ENCODE measurements at places on chromosomes 11 and 22. TPM values are rescaled to one million over a fixed set of nuclear protein-coding genes. Genes with fewer than 3 reads are reported as not detected.

The KIRREL3 gene
- 0.08 TPM for total RNA-seq

The P4HA3 gene
- total RNA-seq: not detected

The SIRT3 gene
- 5.2 TPM for total RNA-seq

The SPI1 gene
- total RNA-seq: not detected

The RAB3IL1 gene
- total RNA-seq: 2.7 TPM

The BIK gene
- 5.6 TPM for total RNA-seq

The VPREB1 gene
- total RNA-seq: not detected

The RGL4 gene
- total RNA-seq: not detected

The RCOR2 gene
- total RNA-seq: 60.1 TPM

DNA sequence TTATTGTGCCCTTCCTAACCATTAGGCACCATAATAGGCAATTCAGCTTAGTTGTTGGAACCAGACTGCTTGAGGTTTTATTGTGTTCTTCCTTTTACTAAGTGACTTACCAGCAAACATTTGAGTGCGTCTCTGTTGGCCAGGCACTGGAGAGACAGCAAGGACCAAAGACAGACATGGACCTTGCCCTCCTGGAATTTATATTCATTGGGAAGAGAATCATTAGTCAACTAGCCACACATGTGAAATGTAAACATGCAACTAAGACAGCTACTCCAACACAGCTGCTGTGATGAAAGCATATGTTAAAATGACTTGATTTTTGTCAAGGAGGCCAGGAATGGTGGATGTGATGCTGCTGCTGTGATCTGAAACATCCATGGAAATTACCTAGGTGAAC lies 106.4 kb downstream of the TRAF6 start:
- H3K4me3 ChIP-seq: no peak overlapping the region
- H3K36me3 ChIP-seq: no peaks in the 10 kb centered on the region
- no peaks in the 10 kb centered on the region for H3K27me3 ChIP-seq
- DNase-seq: no peak
- no peaks in the 10 kb centered on the region for H3K4me1 ChIP-seq

- no peak overlapping the region for H3K27ac ChIP-seq
- no peak for DNase-seq
- H3K4me1 ChIP-seq: no peaks in the 10 kb centered on the region
- no peaks in the 10 kb centered on the region for H3K27me3 ChIP-seq
- no peaks in the 10 kb centered on the region for H3K36me3 ChIP-seq
- H3K4me3 ChIP-seq: no peak overlapping the region
Measured at GRCh38 chr22:29742326-29742725, 22.5 kb downstream of the CABP7 start.

DNA sequence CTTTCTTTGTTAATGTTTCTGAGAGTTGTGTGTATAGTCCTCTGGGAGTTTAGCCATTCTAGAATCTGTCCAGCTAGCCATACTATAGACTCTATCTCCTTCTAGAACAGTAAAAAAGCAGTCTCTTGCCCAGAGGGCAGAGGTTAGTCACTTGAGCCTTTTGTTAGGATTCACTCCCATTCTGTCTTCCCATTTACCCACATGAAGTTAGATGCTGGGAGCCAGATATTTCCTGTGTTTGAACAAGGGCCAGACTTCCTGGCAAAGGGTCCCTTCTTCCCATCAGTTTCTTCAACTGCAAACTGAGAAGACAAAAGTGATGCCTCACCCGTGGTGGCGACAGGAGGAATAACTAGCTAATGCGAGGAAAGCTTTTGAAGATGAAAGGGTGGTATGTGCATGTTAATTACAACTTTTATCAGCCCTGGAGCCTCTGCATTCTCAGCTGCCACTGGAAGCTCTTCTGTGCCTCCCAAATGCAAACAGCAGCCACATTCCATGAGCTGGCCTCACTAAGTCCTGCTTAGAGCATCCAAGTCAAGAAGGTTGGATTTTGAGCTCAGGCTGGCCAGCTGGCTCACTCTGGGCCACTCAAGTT lies 12.8 kb downstream of the CD44 start:
- 0 out of 2 replicates have a peak overlapping the region, but pooled peaks have one; percentile 11 for H3K27ac ChIP-seq
- H3K36me3 ChIP-seq: no peaks in the 10 kb centered on the region
- no peaks in the 10 kb centered on the region for H3K27me3 ChIP-seq
- peak; percentile 75 for DNase-seq

DNA sequence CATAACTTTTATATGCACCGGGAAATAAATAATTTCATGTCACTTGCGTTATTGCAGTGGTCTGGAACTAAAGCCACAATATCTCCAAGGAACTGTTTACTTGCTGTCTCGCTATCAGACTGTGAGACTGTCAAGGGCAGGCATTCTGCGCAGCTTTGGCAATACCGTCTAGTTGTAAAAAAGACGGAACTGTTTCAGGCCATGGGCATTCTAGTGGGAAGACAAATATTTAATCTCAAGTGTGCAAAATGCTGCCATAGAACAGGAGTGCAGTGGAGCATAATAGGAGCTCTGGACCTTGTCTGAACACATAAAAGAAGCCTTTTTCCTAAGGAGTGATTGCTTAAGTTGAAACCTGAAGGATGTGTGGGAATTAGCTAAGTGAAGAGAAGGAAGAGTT lies 53.8 kb downstream of the PACS1 start:
- H3K27me3 ChIP-seq: no peaks in the 10 kb centered on the region
- DNase-seq: no peak
- no peak overlapping the region for H3K4me3 ChIP-seq
- no peak overlapping the region for H3K27ac ChIP-seq

- no peaks in the 10 kb centered on the region for H3K27me3 ChIP-seq
- no peak overlapping the region for H3K4me3 ChIP-seq
Measured at GRCh38 chr11:11532574-11532973, 89.2 kb downstream of the GALNT18 start.

DNA sequence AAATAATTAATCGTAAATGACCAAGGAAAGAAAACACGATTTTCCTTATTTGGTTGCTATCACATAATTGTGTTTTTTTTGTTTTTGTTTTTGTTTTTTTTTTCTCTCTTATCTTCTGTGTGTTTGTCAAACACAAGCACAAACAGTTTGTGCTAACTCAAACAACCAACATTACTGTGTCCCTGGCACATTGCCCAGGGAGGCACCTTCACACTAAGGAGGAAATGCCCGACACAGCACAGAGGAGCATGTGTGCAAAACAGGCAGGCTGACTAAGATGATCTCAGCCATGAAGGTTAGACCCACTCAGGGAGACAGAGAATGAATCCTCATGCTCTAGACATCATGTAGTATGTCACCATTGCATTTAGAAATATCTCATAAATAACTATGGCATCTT lies 130.1 kb downstream of the SOX6 start:
- no peaks in the 10 kb centered on the region for H3K27me3 ChIP-seq
- H3K27ac ChIP-seq: no peak overlapping the region
- H3K36me3 ChIP-seq: no peaks in the 10 kb centered on the region
- H3K4me1 ChIP-seq: no peaks in the 10 kb centered on the region
- no peak overlapping the region for H3K4me3 ChIP-seq

DNA sequence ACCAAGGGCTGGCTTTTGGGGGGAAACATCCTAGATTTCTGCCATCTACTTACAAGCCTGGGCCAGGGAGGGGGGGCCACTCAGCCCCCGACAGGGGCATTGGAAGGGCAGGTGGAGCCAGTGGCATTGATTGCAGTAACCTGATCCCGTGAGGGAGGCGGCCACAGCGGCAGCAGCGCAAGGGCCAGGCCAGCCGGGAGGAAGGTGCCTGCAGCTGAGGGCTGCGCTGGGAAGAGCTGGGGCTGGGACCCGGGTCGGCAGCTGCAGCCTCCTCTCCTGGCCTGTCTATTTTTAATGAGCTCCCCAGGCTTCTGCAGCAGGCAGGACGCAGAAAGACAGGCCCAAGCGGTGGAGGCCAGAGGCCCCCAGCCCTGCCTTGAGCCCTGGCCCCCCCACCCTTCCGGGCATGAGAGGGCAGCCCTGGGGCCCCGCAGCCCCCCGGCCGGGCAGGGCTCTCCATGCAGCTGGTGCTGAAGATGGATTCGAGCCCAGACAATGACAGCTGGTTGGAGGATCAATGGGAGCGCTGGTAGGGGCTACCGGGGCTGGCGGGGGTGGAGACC lies 10.6 kb downstream of the FREY1 start:
- H3K36me3 ChIP-seq: no peaks in the 10 kb centered on the region
- H3K27me3 ChIP-seq: peaks cover 3% of the 10 kb centered on the region
- peak overlapping the region; percentile 37 for H3K4me3 ChIP-seq
- H3K27ac ChIP-seq: no peak overlapping the region

DNA sequence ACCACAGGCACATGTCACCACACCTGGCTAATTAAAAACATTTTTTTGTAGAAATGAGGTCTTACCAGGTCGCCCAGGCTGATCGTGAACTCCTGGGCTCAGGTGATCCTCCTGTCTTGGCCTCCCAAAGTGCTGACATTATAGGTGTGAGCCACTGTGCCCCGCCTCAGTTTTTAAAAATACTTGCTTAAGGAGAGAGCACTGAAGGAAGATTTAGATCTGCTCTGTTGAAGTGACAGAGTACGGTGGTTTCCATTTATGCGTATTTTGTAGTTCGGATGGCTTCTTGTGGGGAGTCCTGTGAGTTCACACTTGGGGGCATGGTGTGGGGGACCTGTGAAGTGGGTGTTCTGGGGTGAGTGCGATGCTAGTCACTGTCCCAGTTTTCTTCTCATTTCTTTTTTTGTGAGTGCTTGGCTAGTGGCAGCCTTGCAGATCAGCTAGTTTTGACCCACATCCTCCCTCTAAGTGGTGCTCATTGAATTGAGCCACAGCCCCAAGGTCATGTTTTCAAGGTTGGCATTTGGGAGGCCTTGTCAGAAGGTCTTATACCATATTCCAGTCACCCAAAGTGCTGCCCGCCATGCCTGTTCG lies 31.5 kb downstream of the PTPRJ start:
- H3K4me1 ChIP-seq: peaks cover 7% of the 10 kb centered on the region
- no peak overlapping the region for H3K27ac ChIP-seq

- H3K4me1 ChIP-seq: peaks cover 10% of the 10 kb centered on the region
- H3K27me3 ChIP-seq: peaks cover 9% of the 10 kb centered on the region
- no peaks in the 10 kb centered on the region for H3K36me3 ChIP-seq
- H3K27ac ChIP-seq: no peak within 1 kb of the TSS
- peak; percentile 94 for DNase-seq
- peak within 1 kb of the TSS; percentile 89 for H3K4me3 ChIP-seq
Measured at GRCh38 chr22:45240810-45241631, at the start of gene KIAA0930. Gene KIAA0930 (minus strand): TSS chr22:45240894. CDS start chr22:45240703, 191 bp downstream.

DNA sequence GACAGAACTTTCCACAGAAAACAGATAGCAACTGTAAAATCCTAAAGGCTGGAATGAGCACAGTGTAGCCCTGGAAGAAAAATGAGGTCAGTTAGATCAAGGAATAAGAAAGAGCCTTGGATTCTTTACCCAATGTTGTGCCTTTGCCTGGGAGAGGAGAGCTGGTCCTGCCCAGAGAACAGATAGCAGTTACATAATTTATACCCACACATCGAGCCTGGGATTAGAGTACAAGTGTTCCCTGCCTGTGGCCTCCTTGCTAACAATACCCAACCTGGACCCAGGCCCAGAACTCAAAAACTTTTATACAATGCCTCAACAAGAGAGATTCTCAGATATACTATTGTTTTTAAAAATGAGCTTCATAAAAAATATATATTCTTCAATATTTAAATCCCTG lies 1998.4 kb downstream of the LRRC4C start:
- H3K27ac ChIP-seq: no peak overlapping the region
- 0 out of 2 replicates have a peak, but pooled peaks cover 2% of the 10 kb centered on the region for H3K36me3 ChIP-seq
- H3K4me1 ChIP-seq: no peaks in the 10 kb centered on the region
- no peaks in the 10 kb centered on the region for H3K27me3 ChIP-seq
- no peak overlapping the region for H3K4me3 ChIP-seq

DNA sequence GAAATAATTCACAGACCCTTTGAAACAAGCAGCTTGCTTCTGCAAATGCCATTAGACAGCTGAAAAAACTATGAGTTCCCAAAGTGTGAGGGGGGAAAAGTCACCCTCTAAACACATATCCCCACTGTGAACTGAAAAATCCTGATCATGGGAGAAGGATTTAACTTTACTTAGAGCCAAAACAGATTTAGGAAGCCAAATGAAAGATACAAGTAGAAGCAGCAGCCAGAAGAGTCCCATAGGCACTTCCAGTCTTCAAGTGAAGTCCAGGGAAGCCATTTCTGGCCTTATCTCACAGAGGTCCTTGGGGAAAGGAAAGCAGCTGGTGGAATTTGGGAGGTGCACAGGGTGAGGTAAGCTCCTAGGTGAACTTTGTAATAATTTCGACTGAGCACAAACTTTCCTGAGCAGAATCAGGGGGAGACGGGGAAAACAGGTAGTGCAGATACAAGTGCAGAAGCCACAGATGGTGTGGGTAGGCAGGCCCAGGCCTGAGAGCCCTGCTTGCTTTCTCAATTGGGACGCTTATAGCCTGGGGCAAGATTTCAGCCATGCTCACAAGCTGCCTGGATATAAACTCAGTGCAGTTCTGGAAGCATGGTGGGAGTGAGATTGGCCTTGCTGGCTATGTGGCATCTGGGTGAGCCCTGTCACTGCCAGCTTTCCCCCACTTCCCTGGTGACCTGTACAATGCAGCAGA lies 44.8 kb downstream of the GAS2 start:
- H3K27me3 ChIP-seq: no peaks in the 10 kb centered on the region
- H3K36me3 ChIP-seq: no peaks in the 10 kb centered on the region
- no peak for DNase-seq
- no peaks in the 10 kb centered on the region for H3K4me1 ChIP-seq

GRCh38 chr22:17990147-17990546 lies 34.2 kb downstream of the MICAL3 start:
- H3K27ac ChIP-seq: no peak overlapping the region
- peaks cover 12% of the 10 kb centered on the region for H3K4me1 ChIP-seq
- H3K27me3 ChIP-seq: no peaks in the 10 kb centered on the region
- no peak overlapping the region for H3K4me3 ChIP-seq
